Anterior cingulate cortex (tissue), 58 donors: ENCODE measurements at places on chromosomes 12 and 14.

GRCh38 chr12:89721291-89721987 is 12.8 kb upstream of the ATP2B1 start:
- no peak for DNase-seq

GRCh38 chr12:44519931-44520330 is 356.2 kb downstream of the NELL2 start:
- no peak for DNase-seq

DNA sequence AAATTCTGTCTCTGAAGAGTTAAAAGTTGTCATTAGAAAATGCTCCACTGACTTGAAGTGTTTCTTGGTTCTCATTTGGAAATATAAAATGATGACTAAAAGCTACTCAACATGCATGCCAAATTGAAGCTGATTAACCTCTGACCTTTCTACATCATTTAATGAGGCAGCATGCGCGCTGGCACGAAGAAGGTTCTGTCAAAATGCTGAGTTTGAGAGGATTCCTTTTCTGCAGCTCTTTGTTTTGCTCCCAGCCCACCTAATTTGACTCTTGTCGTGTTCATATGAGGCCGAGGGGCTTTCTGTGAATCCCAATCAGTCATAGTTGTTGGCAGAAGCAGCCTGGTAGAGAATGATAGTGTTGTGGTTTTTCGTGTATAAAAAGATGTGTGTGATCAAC is 153.4 kb downstream of the BRMS1L start:
- DNase-seq, result no peak

GRCh38 chr14:106039400-106039799 is 513.0 kb downstream of the TMEM121 start:
- no peak for DNase-seq

- no peak for DNase-seq
Measured at GRCh38 chr12:121637231-121637914, 11.0 kb downstream of the ORAI1 start.

DNA sequence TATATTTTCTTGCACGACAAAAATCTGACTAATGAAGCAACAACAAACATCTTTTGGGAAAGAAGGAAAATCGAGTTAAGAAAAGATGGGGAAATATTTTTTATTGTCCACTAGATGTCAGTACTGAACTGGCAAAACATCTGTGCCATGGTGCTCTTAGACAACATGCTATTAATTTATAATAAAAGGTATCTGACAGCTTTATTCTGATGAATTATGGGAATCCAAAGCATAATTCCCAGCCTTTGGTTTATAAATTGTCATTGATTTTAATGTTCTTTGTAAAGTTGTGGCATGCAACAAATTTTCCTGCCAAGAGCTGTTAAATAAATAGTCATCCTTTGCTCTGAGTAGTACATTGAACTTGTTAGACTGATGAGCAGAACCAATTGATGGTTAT is 231.2 kb downstream of the ETNK1 start:
- no peak for DNase-seq

DNA sequence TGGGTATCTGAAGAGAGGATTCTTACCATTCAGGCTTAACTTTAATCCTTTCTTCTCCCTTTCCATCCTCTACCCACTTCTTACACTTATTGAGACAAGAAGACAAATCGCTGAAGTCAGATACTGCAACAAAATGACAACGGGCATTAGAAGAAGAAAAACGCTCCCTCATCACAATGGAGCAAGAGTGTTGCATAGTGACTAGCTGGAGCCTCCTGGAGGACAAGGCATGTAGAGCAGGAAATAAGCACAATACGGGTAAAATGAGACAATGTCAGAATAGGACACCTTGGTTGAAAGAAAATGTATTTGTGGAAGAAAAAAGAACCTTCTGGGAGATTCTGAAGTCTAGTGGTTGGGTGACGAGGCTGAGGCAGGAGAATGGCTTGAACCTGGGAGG is 501.0 kb downstream of the RERGL start:
- DNase-seq, result no peak
